ENCODE measurements at places on chromosomes 1 and 21. TPM values are rescaled to one million over a fixed set of nuclear protein-coding genes. Genes with fewer than 3 reads are reported as not detected.

Gene RGS8
- total RNA-seq = not detected

DNA sequence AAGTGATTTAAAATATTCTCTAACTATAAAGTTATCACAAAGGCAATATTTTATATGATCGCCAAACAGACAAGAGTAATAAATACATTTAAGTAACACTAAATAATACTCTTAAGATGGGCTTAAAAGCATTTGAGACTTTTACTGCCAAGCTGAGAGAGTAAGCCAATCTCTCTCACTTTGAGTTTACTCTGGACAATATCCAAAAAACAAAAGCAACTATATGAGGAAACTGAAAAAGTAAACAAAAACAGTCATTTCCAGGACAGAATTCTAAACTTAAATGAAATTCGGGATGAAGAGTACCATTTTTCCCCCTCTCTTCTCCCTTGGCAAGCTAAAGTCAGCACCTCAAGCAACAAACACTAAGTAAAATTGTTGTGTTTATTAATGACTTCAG is 173.2 kb downstream of the COP1 start:
- H3K4me1 ChIP-seq = peaks cover 28% of the 10 kb centered on the region
- peak overlapping the region; percentile 8 for H3K27ac ChIP-seq
- no peak overlapping the region for H3K4me3 ChIP-seq
- peak; percentile 55 for DNase-seq

Gene PATJ
- 35.2 TPM for total RNA-seq

DNA sequence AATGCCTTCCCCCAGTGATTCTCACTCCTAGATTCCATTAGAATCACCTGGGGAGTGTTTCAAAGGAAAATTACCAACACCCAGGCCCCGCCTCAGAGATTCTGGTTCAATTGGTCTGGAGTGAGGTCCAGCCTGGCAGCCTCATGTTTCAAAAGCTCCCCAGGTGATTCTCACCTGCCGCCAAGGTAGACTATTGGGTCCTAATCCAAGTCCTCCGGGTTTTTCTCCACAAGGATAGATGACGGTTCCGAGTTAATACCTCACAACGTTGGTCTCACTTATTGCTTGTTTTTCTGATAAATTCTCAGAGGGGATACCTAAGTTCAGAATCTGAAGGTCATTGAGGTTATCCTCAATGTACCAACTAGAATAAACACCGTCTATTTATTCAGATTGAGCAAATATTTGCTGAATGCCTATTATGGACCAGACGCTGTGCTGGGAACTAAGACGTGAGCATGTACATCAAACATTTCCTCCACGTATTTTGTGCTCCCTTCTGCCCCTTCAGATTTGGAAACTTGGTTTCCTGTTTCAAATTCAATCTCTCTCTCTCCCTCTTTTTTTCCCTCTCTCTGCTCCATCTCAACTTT is 97.5 kb downstream of the SEC16B start:
- H3K27ac ChIP-seq = no peak overlapping the region
- H3K27me3 ChIP-seq = peaks cover 10% of the 10 kb centered on the region
- DNase-seq = no peak
- H3K36me3 ChIP-seq = no peaks in the 10 kb centered on the region

DNA sequence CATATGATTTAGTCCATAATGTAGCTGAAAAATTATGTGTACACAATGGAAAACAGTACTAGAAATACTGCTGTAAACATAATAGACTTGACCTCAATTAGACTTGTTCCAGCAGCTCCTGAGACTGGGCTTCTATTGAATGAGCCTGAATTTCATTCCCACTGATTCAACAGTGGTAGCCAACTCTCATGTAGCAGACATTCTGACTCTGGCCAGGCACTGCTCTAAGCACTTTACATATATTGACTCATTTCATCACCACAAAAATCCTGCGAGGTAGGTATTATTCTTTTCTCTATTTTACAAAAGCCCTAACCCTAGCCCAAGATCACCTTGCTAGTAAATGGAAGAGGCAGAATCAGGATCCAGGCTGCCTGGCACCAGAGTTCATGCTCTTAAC is 12.8 kb upstream of the CTSS start:
- DNase-seq = no peak
- no peak overlapping the region for H3K27ac ChIP-seq
- no peak overlapping the region for H3K4me3 ChIP-seq

Gene LAMTOR5
- total RNA-seq = 143 TPM

Gene RAP1GAP
- total RNA-seq = 12.3 TPM

Gene SPRR3
- total RNA-seq = not detected

GRCh38 chr21:17708522-17709265 is 96.0 kb upstream of the BTG3 start:
- no peaks in the 10 kb centered on the region for H3K4me1 ChIP-seq
- H3K27me3 ChIP-seq = no peaks in the 10 kb centered on the region
- no peak overlapping the region for H3K27ac ChIP-seq
- no peaks in the 10 kb centered on the region for H3K36me3 ChIP-seq
- DNase-seq = no peak

Gene PCBP3
- total RNA-seq = 2.4 TPM

GRCh38 chr1:63155437-63155836 is 166.9 kb upstream of the FOXD3 start:
- no peaks in the 10 kb centered on the region for H3K4me1 ChIP-seq
- peak; percentile 4 for DNase-seq
- no peak overlapping the region for H3K27ac ChIP-seq
- peaks cover 74% of the 10 kb centered on the region for H3K27me3 ChIP-seq
- H3K36me3 ChIP-seq = no peaks in the 10 kb centered on the region

DNA sequence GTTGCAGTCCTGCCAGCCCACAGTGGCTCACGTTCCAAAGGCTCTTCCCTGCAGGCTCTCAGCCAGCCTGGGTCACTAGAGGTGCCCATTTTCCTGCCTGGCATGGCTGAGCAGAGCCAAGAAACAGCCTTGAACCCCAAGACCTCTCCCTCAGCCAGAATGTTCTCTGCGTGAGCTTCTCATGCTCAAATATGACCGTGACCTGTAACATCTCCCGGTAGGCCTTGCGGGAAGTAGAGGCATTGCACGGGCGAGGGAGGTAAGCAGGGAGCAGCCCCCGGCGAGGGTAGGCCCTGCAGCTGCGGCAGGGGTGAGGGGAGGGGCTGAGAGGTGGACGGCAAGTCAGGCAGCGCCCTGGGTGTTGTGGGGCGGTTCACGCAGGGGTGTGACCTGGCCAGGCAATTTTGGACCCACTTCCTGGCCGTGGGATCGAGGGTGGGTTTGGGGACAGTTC is 20.0 kb downstream of the RRP1 start:
- H3K4me3 ChIP-seq = no peak overlapping the region
- no peaks in the 10 kb centered on the region for H3K36me3 ChIP-seq
- H3K27ac ChIP-seq = no peak overlapping the region
- peaks cover 6% of the 10 kb centered on the region for H3K4me1 ChIP-seq
- no peaks in the 10 kb centered on the region for H3K27me3 ChIP-seq
- no peak for DNase-seq

DNA sequence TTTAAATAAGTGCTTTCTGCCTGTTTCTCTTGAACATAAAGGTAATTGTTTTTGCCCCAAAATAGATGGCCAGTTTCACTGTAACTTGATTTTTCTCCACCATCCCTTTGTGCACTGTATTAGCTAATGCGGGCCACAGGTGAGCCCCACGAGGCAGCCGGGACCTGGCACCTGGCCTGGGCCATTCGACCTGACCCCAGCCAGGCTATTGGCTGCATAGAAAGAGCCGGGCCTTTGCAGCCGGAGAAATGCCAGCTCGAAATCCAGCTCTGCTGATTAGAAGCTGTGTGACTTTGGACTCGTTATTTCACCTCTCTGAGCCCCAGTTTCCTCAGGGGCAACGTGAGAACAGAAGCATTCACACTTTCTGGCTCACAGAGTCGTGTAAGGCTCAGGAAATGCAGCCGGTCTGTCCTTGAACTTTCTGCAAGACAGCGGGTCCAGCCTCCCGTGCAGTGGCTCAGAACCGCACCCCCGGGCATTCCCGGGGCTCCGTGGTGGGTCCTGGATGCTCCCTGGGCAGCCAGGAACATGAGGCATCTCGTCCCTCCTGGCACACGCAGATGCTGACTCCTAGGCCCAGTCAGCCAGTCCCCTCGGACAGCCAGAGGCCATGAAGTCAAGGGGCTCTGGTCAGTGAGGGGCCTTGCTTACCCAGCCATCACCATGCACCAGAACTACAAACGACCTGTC is 37.4 kb upstream of the ACTRT2 start:
- H3K27ac ChIP-seq = no peak overlapping the region
- H3K27me3 ChIP-seq = peaks cover 97% of the 10 kb centered on the region
- no peaks in the 10 kb centered on the region for H3K4me1 ChIP-seq
- no peak for DNase-seq
- no peak overlapping the region for H3K4me3 ChIP-seq

DNA sequence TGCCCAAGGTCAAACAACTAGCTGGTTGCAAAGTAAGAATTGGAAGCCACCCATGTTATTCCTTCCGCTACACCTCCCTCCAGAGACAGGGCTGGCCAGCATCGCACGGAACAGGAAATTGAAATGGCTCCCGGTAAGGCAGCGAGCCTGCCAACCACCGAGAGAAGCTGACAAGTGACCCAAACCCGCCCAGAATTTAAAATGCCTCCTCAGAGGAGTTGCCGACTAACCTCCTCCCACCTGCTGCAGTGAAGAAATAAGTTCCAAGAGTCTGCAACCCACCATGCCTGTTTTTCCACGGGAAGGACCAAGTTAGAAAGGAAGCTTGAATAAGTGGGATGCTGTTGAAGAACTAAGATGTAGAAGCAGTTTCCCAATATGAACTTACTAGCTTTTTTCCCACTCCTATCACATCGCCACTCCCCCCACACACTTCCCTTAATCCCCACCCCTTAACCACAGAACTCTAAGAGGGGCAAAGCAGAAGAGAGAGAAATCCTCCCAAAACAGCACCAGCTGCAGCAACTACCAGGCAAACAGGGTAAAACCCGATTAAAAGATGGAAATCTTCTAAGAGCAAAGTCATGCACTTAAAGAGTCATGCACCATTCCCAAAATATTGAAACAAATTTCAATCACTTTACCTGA is 78.6 kb downstream of the TIAM1 start:
- H3K27me3 ChIP-seq = no peaks in the 10 kb centered on the region
- DNase-seq = no peak
- H3K4me1 ChIP-seq = no peaks in the 10 kb centered on the region
- H3K36me3 ChIP-seq = no peaks in the 10 kb centered on the region
- no peak overlapping the region for H3K27ac ChIP-seq
- H3K4me3 ChIP-seq = no peak overlapping the region

Gene FAM110D
- not detected for total RNA-seq

GRCh38 chr1:93219443-93219842 is 38.9 kb downstream of the CCDC18 start:
- no peaks in the 10 kb centered on the region for H3K27me3 ChIP-seq
- no peak overlapping the region for H3K4me3 ChIP-seq
- H3K27ac ChIP-seq = no peak overlapping the region
- no peaks in the 10 kb centered on the region for H3K4me1 ChIP-seq

Gene LCE1B
- total RNA-seq = not detected

Gene TTC34
- 1.2 TPM for total RNA-seq

DNA sequence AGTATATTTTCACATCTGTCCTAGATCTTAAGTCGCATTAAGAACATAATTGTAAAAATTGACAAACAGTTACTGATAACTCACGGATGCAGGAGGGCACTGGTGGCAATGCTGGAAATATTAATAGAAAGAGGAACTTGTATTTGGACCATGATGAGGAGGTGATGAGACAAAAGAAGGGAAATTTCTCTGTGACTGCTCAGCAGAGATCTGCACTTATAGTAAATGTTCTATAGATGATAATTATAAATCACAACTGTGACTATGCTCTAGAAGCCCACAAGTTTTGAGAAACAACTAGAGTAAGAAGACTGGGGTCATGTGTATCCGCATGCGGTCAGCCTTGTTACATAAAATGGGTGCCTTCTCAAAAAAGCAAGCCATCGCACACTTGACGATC is 8.7 kb upstream of the DUSP12 start:
- H3K36me3 ChIP-seq = no peaks in the 10 kb centered on the region
- H3K4me1 ChIP-seq = peaks cover 34% of the 10 kb centered on the region
- H3K27ac ChIP-seq = no peak overlapping the region

GRCh38 chr1:7967651-7968050 is 6.1 kb downstream of the PARK7 start:
- H3K4me3 ChIP-seq = no peak overlapping the region
- DNase-seq = no peak
- no peak overlapping the region for H3K27ac ChIP-seq
- peaks cover 63% of the 10 kb centered on the region for H3K36me3 ChIP-seq
- 0 out of 2 replicates have a peak, but pooled peaks cover 5% of the 10 kb centered on the region for H3K4me1 ChIP-seq
- no peaks in the 10 kb centered on the region for H3K27me3 ChIP-seq

Gene ACOT11
- 4.1 TPM for total RNA-seq

Gene SPRR2E
- not detected for total RNA-seq

Gene CPT2
- total RNA-seq = 27.1 TPM

DNA sequence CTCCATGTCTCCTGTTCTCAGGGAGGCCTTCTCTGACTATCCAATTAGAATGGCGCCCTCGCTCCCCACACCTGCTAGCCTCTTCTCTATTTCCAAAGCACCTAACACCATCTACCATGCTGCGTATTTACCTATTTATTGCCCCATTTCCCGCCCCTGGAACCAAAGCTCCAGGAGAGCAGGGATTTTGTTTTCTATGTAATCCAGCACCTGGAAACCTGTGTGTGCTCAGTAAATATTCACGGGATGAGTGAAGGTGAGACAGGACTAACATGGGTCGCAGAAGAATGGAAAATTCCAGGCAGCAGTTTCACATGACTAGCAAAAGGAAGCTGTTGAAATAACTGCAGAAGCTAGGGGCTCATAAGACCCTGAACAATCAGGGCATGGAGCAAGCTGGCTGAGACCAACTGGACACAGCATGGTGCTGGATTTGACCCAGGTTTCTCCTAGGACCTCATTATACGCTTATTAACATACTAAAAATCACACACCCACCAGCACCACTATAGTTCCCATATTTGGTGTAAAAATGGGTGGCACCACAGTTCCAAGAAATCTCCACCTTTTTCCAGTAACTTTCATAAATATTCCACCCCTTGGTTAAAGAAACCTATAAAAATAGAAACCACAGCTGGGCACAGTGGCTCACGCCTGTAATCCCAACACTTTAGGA is 15.1 kb upstream of the TENT5B start:
- DNase-seq = no peak
- no peaks in the 10 kb centered on the region for H3K36me3 ChIP-seq
- H3K4me3 ChIP-seq = no peak overlapping the region
- H3K27ac ChIP-seq = no peak overlapping the region
